ENCODE measurements at places on chromosomes 13 and 19.

GRCh38 chr13:80552851-80553440 lies 212.0 kb upstream of the SPRY2 start:
- DNase-seq, result no peak

DNA sequence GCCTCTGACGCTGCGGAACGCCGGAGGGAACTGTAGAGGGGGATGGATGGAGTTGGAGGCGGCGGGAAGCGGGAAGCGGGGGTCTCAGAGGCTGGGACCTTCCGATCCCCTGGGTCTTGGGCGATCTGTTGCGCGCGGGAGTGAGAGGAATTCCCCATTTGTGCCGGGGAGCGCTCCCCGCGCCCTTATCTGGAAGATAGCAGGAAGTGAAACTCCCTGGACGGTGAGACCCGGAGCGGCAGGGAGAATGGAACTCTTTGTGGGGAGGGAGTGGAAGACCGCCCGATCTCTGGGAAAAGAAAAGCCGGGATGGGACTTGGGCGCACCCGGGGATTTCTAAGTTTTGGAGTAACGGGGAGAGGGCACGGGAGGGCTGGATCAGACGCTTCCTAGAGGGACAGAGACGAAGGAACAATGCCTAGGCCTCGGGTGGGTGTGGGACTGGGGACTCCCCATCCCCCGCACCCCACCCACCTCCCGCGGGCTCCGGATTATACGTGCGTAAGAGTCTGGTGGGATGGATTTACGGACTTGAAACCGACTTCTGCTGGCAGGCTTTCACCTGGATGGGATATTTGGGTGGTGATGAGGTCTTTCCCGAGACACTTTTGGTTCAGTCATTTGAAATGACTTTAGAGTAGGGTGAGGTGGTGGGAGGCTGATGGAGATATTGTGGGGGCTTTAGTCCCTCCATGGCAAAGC lies 495 bp downstream of the LSR start:
- DNase-seq, result peak; percentile 50

GRCh38 chr13:93298713-93299112 lies 72.1 kb downstream of the GPC6 start:
- no peak for DNase-seq

- DNase-seq, result no peak
Observed at GRCh38 chr13:59112221-59112718, 1051.5 kb downstream of the DIAPH3 start.

DNA sequence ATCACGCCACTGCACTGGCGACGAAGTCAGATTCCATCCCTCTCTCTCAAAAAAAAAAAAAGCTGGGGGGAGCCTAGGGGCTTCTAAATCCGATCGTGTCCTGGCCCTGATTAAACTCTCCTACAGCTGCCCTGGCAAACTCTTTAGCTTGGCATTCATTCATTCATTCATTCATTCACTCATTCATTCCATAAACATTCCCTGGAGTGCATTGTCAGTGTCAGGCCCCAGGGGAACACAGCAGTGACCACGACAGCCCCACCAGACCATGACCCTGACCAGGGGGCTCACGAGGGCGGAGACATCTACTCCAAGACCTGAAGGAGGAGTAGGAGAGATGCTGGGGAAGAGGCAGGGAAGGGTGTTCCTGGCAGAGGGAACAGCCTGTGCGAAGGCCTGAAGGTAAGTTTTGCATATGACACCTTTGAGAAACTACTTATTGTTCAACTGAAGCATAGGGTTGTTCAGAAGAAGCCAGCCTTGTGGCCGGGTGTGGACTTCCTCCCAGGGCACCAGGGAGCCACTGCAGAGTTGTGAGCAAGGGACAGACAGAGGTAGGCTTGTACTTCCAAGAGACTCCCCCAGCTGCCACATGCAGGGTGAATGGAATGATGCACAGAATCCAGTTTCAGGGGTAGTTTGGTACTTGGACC lies 24.5 kb downstream of the CEACAM16 start:
- no peak for DNase-seq

GRCh38 chr13:76213423-76213904 lies 577.3 kb downstream of the LMO7 start:
- no peak for DNase-seq

DNA sequence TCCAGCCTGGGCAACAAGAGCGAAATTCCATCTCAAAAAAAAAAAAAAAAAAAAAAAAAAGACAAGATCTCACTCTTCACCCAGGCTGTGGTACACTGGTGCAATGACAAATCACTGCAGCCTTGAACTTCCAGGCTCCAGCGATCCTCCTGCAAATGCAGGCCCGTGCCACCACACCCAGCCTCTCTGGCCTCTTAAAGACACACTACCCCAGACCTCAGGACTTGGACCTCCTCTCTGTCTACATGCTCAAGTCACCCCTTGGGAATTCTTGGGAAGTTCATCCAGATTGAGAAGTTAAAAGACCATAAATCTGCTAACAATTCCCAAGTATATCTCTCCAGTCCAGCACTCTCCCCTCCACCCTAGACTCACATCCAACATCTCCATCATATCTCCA lies 10.6 kb upstream of the HIPK4 start:
- DNase-seq, result no peak

DNA sequence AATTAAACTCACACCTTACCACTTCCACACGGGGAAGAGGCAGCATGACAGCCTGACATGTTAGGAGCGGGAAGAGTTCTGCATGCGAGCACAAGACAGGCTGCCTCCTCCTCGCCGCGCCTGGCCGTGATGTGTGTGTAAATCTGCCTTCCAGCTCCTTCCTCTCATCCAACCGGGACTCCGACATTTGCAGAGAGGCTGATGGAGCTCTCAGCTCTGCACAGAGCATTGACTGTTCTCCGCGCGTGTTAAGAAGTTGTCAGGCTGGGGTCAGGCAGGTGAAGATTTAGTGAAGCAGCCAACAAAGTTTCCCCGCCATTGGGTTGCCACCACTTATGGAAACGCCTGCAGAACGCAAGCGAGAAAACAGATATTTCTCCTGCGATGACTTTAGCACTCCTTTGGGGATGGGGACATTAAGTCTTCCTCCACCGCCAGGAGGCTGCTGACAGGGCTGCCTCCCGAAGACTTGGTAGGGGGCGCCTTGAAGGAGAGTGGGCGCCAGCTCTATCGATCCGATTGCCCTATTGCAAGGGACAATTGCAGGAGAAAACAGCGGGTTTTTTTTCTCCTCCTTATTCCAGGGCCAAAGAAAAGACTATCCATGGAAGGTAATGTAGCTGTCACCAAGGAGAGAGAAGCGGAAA lies 213.9 kb upstream of the TSHZ3 start:
- DNase-seq, result no peak

GRCh38 chr13:70457474-70457873 lies 349.2 kb upstream of the KLHL1 start:
- no peak for DNase-seq

GRCh38 chr19:56617531-56617930 lies 22.4 kb downstream of the ZNF71 start:
- no peak for DNase-seq

- DNase-seq, result no peak
Observed at GRCh38 chr19:12756150-12756883, 4.7 kb downstream of the BEST2 start.

DNA sequence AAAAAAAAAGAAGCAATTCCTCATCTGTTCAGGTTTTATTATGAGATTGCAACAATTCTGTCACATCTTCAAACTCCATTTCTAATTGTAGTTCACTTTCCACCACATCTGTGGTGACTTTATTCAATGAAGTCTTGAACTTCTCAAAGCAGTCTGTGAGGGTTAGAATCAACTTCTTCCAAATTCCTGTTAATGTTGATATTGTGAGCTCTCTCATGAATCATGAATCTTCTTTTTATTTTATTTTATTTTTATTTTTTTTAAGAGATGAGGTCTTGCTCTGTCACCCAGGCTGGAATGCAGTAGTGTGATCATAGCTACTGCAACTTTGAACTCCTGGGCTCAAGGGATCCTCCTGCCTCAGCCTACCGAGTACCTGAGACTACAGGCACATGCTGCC lies 19.6 kb downstream of the ARHGAP35 start:
- no peak for DNase-seq

DNA sequence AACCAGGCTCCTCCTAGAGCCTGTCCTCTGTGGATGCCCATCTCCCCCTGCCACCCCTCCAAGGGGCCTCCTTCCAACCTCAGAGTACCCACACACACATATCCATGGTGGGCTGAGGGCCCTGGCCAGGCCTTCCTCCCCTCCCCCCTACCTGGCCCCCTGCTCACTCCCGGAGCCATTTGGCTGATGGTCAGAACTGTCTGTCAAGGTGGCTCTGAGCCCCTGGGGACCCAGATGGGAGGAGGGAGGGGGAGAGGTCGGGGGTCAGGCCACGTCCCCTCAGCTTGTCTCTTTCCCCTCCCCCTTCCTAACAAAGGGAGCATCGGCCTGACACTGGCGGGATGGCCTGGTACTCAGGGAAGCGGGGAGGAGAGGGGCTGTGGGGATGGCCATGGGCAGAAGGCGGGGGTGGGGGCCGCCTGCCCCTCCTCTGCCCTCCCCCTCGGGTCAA lies 18.7 kb upstream of the POU2F2 start:
- DNase-seq, result no peak

DNA sequence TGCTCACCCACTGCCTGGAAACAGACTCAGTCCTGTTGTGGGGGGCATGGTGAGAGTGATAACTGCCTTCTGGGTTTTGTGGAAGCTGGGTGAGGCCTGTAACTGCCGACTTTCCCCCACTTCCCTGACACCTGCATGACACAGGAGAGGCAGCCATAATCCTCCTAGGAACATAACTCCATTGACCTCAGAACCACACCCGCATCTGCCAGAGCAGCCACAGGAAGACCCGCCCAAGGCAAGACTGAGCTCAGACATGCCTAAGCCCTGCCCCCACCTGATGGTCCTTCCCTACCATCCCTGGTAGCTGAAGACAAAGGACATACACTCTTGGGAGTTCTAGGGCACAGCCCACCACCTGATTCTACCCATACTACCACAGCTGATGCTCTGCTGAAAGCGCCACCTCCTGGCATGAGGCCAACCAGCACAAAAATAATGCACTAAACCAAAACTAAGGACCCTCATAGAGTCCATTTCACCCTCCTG lies 326.7 kb downstream of the RBM26 start:
- no peak for DNase-seq

DNA sequence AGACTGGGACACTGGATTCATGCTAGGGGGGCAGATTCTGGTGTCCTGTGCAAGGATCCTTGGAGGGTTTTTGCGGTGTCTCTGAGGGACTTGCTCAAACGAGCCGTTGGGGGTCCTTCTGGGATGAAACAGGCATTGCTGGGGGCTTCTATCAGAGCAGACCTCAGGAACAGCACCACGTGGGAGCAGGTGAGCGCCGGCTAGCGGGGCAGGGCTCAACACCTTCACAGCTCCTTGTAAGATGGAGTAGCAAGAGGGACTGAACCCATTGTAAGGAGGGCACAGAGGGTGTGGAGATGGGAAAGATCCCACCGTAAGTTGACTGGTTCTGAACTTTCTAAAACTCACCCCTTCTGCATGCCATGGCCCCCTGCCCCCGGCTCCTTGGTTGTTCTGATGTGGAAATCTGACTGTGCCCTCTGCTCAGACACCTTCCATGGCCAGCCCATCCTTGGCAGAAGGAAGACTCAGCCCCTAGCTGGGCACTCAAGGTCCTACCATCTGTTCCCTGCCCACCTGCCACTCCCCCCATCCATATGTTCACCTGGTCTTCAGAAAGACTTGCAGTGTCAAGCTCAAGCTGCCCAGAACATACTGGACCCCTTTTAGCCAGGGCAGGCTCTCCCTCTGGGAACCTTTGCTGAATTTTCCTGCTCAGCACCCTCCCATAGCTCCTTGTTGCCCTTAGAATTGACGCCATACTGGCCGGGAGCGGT lies 1.2 kb downstream of the SLC27A1 start:
- no peak for DNase-seq

DNA sequence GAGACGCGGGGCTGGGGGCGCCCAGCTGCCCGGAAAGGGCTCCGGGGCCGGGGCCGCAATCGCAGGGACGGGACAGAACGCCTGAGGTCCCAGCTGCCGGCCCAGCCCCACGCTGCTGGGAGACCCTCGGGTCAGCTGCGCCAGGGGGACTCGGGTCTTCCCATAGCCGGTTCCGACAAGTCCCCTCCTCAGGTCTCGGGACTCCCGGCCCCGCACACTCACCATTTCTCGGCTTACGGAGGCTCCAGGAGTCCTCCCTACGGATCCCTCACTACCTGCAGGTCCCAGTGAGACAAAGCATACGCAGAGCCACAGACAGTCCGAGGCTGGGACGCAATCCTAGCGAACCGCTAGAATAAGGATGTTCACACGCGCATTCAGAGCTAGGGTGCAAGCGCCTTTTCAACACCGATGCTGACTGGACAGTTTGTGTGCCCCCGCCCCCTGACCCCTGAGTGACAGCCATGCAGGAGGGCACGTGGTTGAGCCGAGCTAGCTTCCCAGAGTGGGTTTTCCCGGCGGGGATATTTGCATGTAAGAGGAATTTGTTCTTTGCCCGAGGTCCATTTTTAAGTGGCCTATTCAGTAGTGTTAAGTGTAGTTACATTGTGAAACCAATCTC lies 13.6 kb downstream of the ZNF490 start:
- DNase-seq, result no peak

DNA sequence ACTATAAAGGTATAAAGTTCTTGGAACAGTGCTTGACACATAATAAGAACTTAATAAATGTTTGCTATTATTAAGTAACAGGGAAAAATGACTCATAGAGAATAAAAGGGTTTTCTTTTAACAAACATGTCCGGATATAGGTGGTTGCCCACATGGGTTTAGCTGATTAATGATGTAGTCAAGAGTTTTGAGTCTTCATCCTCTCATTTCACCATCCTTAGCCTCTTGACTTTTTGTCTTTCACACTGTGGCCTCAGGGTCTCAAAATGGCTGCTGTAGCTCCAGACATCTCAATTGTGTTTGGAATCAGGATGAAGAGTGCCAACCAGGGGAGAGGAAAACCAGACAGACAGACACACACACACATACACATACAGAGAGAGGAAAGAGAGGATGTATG lies 97.9 kb downstream of the HSPH1 start:
- DNase-seq, result no peak

DNA sequence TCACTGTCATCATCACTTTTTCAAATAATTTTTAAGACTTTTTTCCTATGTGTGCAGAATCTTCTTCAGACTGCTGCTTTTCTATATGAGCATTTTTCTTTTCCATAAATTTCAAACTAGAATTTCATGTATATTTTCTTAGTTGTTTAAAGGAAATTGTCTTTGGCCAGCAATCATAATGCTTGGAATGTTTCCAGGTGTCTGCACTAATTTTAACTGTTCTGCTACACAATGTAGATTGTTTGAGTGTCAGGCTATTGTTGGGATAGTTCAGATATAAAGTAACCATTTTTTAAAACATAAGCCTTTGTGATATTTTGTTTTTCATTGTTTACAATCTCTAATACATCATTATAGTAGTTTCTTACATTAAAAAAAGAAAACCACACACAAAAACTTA lies 1418.5 kb downstream of the EFNB2 start:
- no peak for DNase-seq
